Dorsolateral prefrontal cortex (tissue), 122 donors: ENCODE measurements at places on chromosomes 5 and 9.

- no peak for DNase-seq
Observed at GRCh38 chr5:77935506-77936364, 159.6 kb upstream of the TBCA start.

GRCh38 chr5:7629561-7629960 lies 221.4 kb downstream of the CFAP90 start:
- DNase-seq, result no peak

- DNase-seq, result no peak
Observed at GRCh38 chr5:82164977-82165713, 113.0 kb downstream of the RPS23 start.

DNA sequence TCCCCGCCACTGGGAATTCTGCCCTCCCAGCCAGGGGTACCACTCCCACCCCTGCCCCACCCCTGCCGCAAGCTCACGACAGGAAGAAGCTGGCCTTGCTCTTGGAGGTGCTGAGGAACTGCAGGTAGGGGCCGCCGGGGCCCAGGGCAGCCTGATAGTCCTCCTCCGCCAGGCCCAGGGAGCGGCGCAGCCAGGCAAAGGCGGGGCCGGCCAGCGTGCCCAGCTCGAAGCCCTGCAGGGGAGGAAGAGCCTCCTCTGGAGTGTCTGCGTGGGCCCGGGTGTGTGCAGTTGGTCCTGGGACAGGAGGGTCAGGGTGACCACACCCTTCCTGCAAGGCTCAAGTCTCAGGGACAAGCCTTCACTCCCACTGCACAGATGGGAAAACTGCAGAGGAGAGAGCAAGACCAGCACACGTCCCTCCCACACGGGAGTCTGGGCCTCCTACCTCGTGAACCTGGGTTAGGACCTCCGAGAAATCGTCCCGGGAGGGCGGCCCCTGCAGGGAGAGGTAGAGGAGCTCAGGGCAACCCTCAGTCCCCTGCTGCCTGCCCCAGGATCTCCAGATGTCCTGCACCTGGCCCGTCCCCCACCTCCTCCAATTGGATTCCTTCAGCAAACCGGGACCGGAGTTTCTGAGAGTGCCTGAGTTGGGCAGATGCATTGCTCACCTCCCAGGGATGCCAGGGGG lies 2.4 kb downstream of the PIP5KL1 start:
- DNase-seq, result no peak

DNA sequence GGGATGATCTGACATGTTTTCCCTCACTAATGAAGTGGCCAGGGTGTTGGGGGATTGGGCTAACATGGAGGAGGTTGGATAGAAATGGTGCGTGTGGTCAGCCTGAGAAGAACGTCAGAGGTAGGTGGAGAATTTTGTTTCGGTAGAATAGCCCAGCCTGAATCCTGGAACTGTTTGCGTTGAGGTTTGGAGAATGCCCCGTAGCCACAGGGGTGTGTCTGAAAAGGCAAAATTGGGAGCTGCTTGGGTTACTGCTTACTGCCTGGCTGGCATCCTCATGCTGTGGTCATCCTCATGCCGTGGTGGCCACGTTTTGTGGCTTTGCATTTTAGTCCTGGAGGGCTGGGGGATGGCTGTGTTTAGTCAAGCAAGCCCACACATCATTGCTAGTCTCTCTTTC lies 236.9 kb downstream of the GOLPH3 start:
- DNase-seq, result no peak

GRCh38 chr9:8879284-8879683 lies 1079.7 kb upstream of the DMAC1 start:
- DNase-seq, result no peak

- no peak for DNase-seq
Observed at GRCh38 chr9:4815381-4815956, 22.7 kb downstream of the RCL1 start.

DNA sequence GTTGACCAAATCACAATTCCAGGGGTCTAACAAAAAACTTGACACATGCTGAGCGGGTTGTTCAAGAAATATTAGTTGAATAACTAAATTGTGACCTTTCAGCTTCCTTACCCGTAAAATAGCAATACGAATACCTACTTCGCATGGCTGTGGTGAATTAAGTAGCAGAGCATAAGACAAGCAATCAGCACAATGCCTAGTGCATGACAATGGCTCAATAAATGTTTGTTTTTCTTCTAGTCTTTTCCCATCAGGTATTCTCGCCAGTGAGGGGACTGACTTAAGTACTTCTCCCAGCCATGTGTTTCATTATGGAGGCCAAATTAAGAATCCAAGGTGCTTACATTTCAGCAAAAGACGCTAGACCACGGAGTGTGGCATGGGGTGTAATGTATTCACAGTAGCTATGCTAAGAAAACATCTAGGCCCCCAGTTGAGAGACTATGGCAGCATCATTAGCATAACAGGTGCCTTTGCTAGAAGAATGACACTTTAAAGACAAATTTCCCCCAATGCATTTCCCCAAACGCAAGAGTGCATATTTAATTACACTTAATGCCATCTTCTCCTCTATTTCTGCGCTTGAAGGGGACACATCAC lies 145.9 kb downstream of the ASTN2 start:
- no peak for DNase-seq

GRCh38 chr5:9903801-9904200 lies 273.6 kb upstream of the TAS2R1 start:
- no peak for DNase-seq

GRCh38 chr9:78923966-78924659 lies 627.2 kb downstream of the PSAT1 start:
- no peak for DNase-seq

DNA sequence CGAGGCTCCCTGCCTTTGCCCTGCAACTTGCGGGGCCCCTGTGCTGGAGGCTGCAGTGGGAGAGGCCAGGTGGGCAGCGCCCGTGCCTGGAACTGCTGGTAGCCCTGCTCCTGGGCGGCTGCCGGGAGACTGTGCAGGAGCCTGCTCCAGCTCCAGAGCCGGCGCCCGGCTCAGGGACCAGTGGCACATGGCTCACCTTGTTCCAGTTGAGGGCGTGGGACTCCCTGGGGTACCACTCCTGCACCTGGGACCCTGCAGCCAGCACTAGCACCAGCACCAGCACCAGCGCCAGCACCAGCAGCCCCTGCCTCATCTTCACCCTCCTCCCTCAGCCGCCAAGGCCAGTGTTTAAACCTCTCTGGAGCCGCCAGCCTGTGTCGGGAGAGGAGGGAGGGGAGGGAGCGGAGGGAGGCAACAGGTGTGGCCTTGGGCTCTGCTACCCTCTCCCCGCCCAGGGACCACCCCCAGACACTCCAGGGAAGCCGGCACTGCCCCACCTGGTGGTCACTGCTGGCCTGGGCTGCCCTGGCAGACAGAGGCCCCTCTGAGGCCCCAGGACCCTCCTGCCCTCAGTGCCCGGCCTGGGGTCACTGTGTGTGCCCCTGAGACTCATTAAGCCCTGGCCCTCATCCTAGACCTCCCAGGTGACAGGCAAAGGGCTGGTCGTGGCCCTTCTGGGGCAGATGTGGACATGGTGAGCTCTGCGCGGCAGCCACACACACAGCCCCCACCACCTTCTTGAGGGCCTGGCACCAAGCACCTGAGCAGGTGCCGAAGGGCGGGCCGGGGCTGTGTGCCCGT lies at the start of gene LCN10:
LCN10 (minus strand) TSS at position 350 of the 801 bp plus-strand sequence; CDS start at position 313, 37 bp downstream.
- no peak for DNase-seq

- DNase-seq, result no peak
Observed at GRCh38 chr5:10250806-10251276, 761 bp downstream of the CCT5 start.

DNA sequence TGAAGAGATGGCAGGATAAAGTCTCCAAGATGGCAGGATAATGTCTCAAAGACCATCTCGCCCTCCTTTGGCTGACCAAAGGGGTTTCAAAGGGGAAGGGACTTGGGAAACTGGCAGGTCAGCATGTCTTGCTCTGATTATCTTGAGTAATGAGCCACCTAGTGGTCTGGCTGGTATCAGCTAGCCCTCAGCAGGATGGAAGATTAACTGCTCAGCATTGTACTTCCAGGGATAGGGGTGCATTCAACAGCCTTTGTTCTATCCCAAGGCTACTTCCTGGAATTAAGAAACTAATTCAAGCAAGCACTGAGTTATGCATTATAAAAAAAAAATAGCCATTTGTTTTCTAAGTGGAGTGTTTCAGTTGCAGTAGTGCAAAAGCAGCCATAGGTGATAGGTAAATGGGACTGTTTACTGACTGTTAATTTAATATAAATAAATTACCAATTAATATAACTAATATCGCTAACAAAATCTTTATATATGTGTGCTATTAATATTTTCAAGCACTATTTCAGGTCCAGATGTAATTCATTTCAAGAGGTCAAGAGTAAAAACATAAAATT lies 555.5 kb downstream of the CDH9 start:
- DNase-seq, result no peak
